M059J (cell line): ENCODE measurements at places on chromosomes 6 and 20. TPM values are rescaled to one million over a fixed set of nuclear protein-coding genes. Genes with fewer than 3 reads are reported as not detected.

GRCh38 chr6:160348223-160349019, at the start of gene SLC22A3:
Gene SLC22A3, plus strand, starts transcription at chr6:160348378. Its CDS starts 42 bp downstream, at chr6:160348420.
- DNase-seq = peak; percentile 22

DNA sequence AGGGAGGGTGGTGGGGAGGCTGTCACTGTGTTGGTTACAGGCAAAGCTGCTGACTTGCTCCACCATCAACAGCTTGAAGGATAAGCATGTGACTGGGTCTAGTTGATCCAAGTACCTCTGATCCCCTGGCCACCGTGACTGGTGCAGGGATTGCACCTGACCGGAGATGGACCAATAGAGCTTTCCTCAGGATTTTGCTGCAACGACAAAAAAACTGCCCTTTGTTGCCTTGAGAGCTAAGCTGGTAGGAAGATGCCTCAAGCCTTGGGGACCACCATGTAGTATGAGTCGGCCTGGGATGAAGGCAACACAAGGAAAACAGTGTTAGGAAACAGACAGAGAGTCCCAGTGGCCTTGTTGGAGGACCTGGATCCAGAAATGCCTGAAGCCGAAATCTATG, 1.8 kb downstream of the OCSTAMP start:
- no peak for DNase-seq

GRCh38 chr20:46131396-46131795, 13.3 kb downstream of the CD40 start:
- peak; percentile 40 for DNase-seq

The BIRC7 gene
- not detected in 2 replicates for total RNA-seq

DNA sequence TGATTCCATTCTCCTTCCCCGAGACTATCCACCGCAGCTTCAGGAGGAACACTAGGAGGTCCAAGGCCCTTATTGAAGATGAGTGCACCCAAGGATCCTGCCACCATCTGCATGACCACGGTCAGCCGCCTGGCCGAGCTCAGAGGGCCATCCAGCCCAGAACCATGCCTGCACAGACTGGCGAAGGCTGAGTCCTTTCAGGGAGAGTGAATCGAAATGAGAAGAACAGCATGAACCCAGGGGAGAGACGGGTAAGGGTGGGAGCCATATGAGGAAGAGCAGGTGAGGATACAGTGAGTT, 26.3 kb downstream of the SERPINB6 start:
- DNase-seq = no peak

The JAG1 gene
- 10.9 and 14.8 TPM in 2 replicates for total RNA-seq

The FAM83D gene
- 102 and 121 TPM in 2 replicates for total RNA-seq
